Stimulated activated CD4-positive, alpha-beta T cell treated with anti-CD3 and anti-CD28 coated beads, Interleukin-12 subunit alpha, Interleukin-12 subunit beta, amount 100 ng/mL, for 24 hours (primary cell): ENCODE measurements at places on chromosomes 16 and 17.

DNA sequence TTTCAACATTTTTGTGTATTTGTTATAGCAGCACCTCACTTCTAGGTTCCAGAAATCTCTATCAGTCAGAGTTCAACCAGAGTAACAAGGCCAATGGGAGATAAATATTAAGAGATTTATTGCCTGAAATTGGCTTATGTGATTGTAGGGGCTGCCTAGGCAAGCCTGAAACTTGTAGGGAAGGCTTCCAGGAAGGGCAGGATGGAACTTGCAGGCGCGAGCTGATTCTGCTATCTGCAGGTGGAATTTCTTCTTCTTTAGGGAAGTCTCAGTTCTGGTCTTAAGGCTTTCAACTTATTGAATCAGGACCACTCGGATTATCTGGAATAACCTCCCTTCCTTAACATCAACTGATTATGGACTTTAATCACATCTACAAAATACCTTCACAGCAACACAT is 199.5 kb upstream of the NLRP1 start:
- DNase-seq = no peak

DNA sequence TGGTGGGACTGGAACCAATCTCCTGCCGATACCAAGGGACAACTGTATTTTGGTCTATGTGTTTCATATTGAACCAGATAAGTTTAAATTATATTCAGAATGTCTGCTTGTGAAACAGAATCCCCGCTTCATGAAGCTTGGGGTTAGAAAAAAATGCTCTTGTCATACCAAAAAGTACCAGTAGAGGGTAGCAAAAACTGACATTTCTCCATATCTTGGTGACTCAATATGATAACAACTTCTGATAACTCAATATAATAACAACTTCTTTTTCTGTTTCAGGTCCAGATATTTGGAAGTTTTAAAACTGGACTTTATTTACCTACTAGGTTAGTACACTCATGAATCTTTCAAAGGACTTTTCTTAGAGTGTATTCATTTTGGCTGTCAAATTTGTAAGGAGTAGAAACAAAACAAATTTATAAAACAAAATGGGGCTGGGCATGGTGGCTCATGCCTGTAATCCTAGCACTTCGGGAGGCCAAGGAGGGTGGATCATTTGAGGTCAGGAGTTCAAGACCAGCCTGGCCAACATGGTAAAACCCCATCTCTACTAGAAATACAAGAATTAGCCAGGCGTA is 52.3 kb upstream of the ADCY7 start:
- no peak for DNase-seq

DNA sequence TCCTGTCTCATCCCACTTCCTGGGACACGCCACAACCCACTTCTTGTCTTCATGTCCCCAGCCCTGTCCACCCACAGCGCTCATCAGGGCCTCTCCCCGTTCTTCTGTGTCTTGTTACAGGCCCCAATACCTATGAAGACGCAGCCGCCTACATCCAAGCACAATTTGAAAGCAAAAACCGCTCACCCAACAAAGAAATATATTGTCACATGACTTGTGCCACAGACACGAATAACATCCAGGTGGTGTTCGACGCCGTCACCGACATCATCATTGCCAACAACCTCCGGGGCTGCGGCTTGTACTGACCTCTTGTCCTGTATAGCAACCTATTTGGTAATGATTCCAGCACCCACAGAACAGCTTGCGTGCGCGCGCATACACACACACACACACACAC is 70.6 kb downstream of the AMFR start:
- no peak for DNase-seq

DNA sequence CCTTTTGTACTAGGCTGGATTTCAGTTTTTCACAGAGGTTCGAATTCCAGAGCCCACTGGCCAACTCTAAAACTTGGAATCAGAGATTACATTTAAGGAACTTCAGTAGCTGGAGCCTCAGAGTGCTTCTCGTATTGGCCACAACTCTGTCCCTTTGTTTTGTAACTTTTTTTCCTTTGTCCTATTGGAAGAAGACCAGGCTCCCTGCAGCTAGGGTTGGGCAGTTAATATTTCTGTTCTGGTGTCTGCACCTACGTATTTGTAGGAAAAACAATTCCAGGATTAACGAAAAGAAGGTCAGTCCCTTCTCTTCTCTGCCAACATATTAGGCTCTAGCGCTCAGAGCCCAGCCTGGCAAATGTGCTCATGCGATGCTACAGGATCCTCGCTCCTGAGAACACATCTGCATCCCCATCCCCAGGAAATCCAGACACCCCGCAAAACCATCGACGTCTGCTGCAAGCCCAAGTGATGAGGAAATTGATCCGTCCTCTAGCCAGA is 1.9 kb downstream of the CDH11 start:
- no peak for DNase-seq

GRCh38 chr17:42522263-42522790 is 13.7 kb upstream of the NAGLU start:
- DNase-seq = no peak

DNA sequence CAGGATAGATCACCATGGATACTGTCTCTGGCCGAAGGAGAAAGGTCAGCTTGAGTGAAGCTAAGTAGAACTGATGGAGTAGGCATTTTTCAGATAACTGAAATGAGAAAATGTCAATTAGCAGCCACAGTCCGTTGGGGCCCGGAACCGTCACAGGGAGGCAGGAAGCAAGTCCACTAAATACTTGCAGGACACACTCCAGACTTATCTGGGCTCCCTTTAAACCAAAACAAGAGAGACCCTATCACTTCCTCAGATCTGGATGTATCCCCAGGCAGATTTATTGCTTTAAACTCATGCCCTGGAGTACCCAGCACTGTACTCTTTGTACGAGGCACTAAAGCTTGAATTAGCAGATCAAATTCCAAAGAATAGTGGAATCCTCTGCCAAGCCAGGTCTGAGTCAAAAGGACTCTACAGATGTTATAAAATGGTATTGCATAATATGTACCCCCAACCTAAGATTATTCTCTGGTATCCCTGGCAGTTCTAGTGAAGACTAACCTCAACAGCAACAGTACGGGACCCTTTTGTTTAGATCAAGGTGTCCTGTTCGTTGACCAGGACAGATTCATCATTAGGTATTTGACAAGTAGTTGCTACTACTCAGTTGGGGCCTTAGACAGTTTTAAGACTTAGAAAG is 8.1 kb downstream of the ZP2 start:
- no peak for DNase-seq

GRCh38 chr17:16818821-16819683 is 129.0 kb downstream of the CCDC144A start:
- no peak for DNase-seq

- DNase-seq = no peak
These were observed 263.4 kb downstream of the BCAS3 start for GRCh38 chr17:60941028-60941427.

DNA sequence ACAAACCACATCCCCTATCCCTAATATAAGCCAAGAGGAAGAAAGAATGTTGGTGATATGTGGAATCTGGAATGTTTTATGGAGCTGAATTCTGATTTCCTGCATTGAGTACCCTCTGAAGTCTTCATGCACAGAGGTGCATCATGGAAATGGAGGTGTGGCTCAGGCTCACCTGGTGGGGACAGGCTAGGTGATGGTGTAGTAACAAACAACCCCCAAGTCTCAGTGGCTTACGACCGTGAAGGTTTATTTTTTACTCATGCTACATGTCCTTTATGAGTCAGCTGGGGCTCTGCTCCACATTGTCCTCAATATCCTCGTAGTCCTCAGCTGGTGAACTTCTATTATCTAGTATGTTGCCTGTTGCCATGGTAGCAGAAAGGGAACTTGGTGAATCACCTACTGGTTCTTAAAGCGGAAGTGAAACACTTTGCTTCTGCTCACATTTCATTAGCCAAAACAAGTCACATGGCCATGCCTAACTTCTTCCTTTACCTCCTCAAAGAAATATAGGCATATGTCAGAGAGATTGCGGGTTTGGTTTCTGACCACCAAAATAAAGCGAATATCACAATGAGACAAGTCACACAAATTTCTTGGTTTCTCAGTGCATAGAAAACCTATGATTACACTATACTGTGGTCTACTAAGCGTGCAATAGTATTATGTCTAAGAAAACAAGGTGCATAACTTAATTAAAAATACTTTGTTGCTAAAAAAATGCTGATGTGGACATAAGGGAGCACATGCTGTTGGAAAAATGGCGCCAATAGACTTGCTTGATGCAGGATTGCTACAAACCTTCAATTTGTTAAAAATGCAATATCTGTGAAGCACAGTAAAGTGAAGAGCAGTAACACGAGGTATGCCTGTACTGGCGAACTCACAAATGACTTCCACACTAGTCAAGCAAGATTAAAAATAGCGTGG is at the start of gene PMFBP1:
Gene PMFBP1, minus strand, starts transcription at position 51 of the 930 bp plus-strand sequence. CDS start 947 bp downstream, outside the sequence.
- DNase-seq = no peak

DNA sequence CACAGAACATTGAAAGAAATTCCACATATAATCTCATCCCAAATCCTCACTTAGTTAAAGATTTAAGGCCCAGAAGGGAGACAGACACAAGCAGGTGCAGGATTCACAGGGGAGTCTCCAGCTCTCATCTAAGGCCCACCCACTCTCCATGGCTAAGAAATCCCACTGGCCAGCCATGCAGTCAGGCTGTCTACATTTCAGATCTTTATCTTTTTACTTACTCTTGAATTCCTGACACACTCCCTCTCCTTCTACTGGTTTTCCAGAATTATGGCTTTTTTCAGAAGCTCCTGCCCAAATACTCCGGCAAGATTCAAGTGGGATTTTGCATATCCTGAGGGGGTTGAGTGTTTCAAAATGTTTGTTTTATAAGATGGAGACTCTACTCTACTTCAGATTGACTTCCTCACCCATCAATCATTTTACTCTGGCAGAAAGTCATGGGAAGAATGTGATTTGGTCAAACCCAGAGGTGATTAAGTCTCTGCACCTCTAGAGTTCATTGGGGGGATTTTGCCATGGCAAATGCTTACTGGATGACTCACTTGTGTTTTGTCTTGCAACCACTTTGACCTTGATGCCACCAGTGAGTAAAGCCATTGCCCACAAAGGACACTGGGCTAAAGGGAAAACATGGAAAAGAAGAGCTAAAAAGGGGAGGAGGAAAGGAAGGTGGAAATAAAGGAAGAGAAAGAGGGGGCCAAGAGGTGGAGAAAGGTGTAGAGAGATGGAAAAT is 688.8 kb upstream of the SALL1 start:
- no peak for DNase-seq

DNA sequence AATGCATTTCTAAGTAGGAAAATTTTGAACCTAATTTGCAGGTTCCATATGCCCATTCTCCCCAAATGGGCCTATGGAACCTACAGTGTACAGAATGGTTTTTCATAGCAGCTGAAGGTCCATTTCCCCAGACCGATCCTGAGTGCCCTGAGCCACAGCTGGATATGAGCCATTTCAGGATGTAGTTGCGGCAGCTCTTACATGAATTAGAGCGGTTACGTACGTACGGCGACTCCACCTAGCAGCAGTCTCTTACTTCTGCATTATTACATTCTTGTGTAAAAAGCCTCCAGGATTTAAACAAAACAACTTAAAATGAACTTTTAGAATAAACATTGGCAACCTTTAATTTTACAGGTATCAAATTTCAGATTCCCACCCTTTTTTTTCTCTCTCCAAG is 225.3 kb downstream of the SNX29 start:
- no peak for DNase-seq

DNA sequence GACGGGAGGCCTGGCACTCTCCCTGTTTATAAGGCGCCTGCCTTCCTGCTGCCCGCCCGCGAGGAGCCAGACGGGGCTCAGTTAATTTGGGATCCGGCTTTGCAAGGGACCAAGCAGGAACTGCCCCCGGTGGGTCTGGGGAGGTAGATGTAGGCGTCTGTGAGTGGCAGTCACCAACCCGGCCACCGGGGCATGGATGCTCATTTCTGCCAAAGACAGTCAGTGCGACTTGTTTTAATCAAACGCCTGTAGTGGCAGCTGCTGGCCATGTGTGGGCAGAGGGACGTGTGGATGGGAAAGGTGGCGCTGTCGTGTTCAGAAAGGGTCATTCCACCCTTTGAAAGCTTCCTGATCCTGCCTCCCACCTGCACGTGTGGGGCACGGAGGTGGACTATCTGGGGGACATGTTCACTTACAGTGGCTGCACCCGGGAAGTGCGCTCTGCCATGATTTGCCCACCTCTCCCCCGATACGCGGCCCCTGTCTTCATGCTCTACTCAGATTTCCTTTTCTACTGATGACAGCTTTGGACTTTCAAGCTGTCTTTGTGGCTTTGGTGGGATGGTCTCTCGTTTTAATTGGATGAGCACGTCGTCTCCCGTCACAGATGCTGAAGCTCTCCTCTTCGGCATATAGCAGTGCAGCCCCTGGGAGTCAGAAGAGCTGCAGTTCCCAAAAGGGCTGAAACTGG is 60.3 kb upstream of the CIBAR2 start:
- no peak for DNase-seq

DNA sequence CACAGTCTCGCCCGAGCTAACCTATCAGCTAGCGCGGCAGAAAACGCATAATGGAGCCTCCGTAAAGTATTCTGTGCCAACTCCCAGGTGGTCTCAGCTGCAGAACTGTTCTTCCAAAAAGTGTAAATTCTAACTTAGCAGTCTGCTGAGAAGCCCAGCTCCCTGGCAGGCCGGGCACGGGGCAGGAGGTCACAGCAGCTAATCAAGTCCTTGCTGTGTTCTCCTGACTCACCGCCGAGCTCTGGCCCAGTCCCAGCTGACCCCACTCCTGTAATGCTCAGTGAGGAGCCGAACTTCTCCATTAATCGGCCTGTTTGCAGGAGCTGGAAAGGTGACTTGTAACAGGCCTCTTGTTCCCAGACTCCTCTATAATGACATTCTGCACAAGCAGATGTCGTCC is 193.3 kb downstream of the IRX3 start:
- no peak for DNase-seq

DNA sequence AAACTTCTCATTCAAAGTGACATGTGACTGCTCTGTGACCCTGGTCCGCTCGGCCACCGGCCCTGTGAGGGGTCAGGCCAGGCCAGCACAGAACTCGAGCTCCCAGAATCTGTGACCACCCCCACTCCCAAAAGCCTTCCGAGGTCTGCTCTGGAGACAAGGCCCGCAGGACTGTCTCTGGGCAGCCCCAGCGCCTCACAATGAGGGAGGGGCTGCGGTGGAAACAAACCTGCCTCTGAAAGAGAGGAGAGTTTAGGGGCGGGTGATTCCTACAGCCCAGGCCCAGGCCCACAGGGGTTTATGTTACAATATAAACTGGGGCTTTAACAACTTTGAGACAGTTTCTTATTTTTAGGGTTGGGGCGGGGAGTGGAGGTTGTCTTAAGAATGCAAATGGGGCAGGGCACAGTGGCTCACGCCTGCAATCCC is 19.9 kb downstream of the IGFBP4 start:
- DNase-seq = no peak

DNA sequence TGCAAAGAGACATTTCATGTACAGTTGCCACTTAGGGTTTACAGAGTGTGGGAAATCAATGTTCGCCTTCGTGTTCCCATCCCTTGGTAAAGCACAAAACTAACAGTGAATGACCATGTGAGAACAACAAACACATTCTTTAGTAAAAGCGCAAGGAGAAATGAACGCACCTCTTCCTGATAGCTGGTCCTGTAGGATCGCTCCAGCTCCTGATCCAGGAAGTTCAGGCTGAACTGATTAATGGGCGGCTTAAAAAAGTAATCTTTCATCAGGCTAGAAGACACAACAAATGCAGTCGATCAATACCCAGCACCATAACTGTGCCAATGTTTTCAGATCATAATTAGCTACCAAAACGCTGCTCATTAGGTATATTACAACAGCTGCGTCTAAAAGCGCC is 108.3 kb upstream of the CREBBP start:
- no peak for DNase-seq
